ENCODE measurements at places on chromosomes 1 and 21. TPM values are rescaled to one million over a fixed set of nuclear protein-coding genes. Genes with fewer than 3 reads are reported as not detected.

GRCh38 chr1:31470794-31471315 lies 57.8 kb downstream of the SERINC2 start:
- H3K27ac ChIP-seq, result no peak overlapping the region
- H3K4me1 ChIP-seq, result no peaks in the 10 kb centered on the region
- no peak overlapping the region for H3K4me3 ChIP-seq
- H3K36me3 ChIP-seq, result no peaks in the 10 kb centered on the region
- peaks cover 18% of the 10 kb centered on the region for H3K27me3 ChIP-seq

- DNase-seq, result no peak
- H3K27ac ChIP-seq, result no peak overlapping the region
- H3K36me3 ChIP-seq, result no peaks in the 10 kb centered on the region
- H3K4me1 ChIP-seq, result no peaks in the 10 kb centered on the region
- no peak overlapping the region for H3K4me3 ChIP-seq
Measured at GRCh38 chr1:22197644-22198043, 54.7 kb upstream of the WNT4 start.

GRCh38 chr1:159958719-159959380 lies 4.8 kb upstream of the SLAMF9 start:
- H3K27ac ChIP-seq, result no peak overlapping the region
- peaks cover 9% of the 10 kb centered on the region for H3K27me3 ChIP-seq
- no peaks in the 10 kb centered on the region for H3K36me3 ChIP-seq
- no peak overlapping the region for H3K4me3 ChIP-seq
- H3K4me1 ChIP-seq, result peaks cover 4% of the 10 kb centered on the region

DNA sequence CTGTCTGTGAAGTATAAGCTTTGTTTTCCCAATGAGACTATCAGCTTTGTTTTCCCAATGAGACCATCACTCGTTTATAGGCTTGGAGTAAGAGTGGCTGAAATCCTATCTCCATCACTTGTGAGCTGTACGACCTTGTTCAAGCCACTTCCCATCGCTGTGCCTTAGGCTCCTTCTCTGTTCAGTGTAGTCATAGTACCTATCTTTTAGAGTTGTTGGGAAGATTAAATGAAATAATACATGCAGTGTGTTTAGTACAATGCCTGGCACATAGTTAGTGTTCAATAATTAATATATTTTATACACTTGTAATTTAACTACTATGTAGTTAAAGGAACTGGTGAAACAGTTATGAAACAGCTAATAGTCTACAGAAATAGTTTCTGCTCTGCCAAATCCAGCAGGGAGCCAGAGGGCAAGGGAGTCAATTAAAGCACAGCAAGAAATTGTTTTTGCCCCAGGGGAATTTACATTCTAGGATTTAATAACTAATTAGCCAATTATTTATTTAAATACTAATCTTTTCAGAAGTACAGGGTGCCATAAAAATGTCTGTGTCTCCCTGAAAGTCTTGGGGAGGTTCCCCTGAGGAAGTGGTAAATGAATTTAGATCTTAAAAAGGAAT lies 139.3 kb upstream of the HMCN1 start:
- DNase-seq, result no peak
- H3K4me3 ChIP-seq, result no peak overlapping the region
- H3K36me3 ChIP-seq, result no peaks in the 10 kb centered on the region
- H3K4me1 ChIP-seq, result peaks cover 19% of the 10 kb centered on the region
- no peak overlapping the region for H3K27ac ChIP-seq

DNA sequence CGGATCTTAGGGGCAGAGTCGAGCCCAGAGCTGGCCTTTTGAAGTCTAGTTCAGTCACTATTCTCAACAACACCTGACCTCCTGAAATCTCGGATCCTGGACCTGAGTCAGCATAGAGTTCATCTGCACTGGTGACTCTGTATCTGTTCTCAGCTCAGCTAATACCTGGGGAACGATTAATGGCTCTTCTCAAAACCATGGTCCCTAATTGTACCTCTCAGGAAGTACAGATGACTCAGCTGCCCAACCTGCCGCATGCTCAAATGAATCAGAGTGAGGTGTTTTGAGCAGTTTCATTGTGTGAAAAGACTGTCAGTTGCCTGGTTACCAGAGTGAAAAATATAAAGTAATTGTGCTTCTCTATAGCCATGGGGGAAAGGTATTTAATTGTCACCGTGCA lies 89.2 kb downstream of the SLC35F3 start:
- no peaks in the 10 kb centered on the region for H3K36me3 ChIP-seq
- no peaks in the 10 kb centered on the region for H3K4me1 ChIP-seq
- H3K27me3 ChIP-seq, result peaks cover 10% of the 10 kb centered on the region
- H3K4me3 ChIP-seq, result no peak overlapping the region

- no peaks in the 10 kb centered on the region for H3K27me3 ChIP-seq
- DNase-seq, result peak; percentile 86
- peak overlapping the region; percentile 67 for H3K4me3 ChIP-seq
- H3K36me3 ChIP-seq, result no peaks in the 10 kb centered on the region
- peak overlapping the region; percentile 70 for H3K27ac ChIP-seq
- peaks cover 72% of the 10 kb centered on the region for H3K4me1 ChIP-seq
Measured at GRCh38 chr1:89757532-89757931, 63.3 kb upstream of the LRRC8D start.

DNA sequence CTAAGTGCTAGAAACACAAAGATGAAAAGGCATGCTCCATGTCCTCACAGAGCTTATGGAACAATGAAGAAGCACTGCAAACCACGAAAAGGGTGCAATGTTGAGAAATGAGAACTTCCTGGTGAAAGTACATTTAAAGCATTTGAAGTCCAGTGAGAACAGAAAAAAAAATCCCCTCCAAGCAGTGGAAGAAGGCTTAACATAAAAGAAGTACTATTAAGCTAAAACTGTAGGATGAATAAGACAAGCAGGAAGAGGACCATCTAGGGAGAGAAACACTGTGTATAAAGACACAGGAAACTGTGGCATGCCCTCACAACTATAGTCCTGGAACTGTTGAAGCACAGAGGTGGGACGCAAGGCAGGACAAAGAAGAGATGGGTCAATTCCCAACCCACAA lies 10.0 kb downstream of the TP53BP2 start:
- no peaks in the 10 kb centered on the region for H3K36me3 ChIP-seq
- peak; percentile 25 for DNase-seq

- no peaks in the 10 kb centered on the region for H3K36me3 ChIP-seq
- H3K4me3 ChIP-seq, result no peak overlapping the region
- peaks cover 3% of the 10 kb centered on the region for H3K27me3 ChIP-seq
Measured at GRCh38 chr1:175702079-175702795, 41.2 kb downstream of the TNR start.

DNA sequence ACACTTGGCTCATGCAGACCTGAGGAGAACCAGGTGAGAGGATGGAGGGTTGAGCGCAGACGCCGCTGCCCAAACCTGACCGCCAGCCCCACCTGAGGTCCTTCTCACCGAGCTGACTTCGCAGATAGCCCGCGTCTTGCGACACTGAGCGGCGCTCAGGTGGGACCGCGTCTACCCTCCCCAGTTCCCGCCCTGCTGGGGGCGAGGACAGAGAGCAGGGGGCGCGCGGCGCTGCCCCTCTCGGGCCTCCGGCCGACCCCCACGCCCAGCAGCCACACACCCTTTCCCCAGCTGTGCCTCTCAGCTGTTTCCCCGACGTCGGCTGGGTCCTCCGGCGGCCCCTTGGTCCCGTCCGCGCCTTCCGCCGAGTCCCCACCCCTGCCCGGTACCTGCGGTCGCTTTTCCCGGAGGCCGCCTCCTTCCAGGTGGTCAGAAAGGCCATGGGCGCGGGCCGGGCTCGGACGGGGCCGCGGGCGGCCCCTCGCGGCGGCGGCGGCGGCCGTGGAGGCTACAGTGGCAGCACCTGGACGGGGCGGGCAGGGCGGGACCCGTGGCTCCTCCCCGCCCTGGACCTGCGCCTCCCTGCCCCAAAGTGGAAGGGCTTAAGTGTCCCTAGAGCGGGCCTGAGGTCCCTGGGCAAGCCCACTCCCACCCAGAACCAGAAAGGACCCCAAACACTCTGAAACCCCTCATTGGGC lies 14.4 kb upstream of the TTC39A start:
- H3K4me3 ChIP-seq, result no peak overlapping the region
- DNase-seq, result no peak
- H3K27me3 ChIP-seq, result peaks cover 44% of the 10 kb centered on the region
- H3K36me3 ChIP-seq, result no peaks in the 10 kb centered on the region

- no peaks in the 10 kb centered on the region for H3K4me1 ChIP-seq
- H3K4me3 ChIP-seq, result no peak overlapping the region
- DNase-seq, result no peak
- no peaks in the 10 kb centered on the region for H3K27me3 ChIP-seq
Measured at GRCh38 chr1:118783095-118783758, 204.9 kb downstream of the TBX15 start.

DNA sequence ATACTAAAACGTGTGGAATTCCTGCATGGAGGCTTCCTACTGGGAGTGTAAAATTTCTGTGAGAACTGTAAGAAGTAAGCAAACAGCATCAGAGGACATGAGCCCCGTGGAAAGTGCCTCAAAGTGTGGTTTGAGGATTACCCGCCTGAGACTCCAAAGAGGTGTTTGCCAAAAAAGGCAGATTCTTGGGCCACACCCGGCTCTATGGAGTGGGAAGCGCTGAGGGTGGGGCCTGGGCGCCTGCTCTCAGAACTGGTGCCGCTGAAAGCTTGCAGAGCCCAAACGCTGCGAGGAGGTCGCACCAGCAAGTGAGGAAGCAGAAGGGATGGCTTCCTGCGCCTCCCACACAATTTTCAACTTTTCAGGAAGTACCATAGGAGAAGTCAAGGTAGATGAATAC lies 43.0 kb upstream of the PSEN2 start:
- peak overlapping the region; percentile 90 for H3K27ac ChIP-seq
- H3K4me3 ChIP-seq, result peak overlapping the region; percentile 51
- H3K36me3 ChIP-seq, result no peaks in the 10 kb centered on the region
- peaks cover 35% of the 10 kb centered on the region for H3K4me1 ChIP-seq
- no peaks in the 10 kb centered on the region for H3K27me3 ChIP-seq

- peaks cover 7% of the 10 kb centered on the region for H3K4me1 ChIP-seq
- no peak for DNase-seq
- H3K4me3 ChIP-seq, result no peak overlapping the region
Measured at GRCh38 chr1:229167318-229167717, 103.6 kb upstream of the RAB4A start.

DNA sequence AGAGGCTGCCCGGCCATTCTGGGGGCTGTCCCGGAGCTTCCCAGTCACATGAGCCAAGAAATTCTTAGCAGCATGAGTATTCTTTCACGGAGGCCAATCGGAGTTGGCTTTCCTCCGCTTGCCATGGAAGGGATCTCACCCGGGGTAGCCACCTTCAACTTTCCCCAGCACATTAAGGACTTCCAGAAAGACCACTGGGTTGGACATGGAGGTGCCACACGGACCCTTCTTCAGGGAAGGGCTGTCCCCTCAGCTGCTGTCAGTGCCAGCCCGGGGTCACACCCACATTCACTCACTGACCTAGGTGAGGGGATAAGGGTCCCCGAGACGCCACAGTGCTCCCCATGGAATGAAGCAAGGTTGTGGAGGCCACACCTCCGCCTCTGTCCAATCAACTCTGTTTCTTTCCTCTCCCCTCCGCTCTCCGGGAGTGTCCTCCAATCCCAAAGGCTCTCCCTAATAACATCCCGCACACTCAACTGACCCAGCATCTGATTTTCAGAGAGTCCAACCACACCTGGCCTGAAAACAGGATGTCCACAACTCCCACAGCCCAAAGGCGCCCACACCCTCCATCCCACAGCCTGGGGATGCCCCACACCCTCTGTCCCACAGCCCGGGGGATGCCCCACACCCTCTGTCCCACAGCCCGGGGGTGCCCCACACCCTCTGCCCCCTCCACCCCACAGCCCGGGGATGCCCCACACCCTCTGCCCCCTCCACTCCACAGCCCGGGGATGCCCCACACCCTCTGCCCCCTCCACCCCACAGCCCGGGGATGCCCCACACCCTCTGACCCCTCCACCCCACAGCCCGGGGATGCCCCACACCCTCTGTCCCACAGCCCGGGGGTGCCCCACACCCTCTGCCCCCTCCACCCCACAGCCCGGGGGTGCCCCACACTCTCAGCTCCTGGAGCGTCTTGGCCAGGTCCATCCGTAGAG lies 19.4 kb downstream of the RSPH1 start:
- H3K4me3 ChIP-seq, result no peak overlapping the region
- H3K27me3 ChIP-seq, result no peaks in the 10 kb centered on the region
- no peaks in the 10 kb centered on the region for H3K36me3 ChIP-seq
- no peak overlapping the region for H3K27ac ChIP-seq

Gene TCHHL1
- total RNA-seq, result not detected

Gene MTMR11
- total RNA-seq, result 0.69 TPM

Gene NFASC
- 0.20 TPM for total RNA-seq

Gene SELP
- total RNA-seq, result 2.6 TPM

Gene RIPPLY3
- total RNA-seq, result 0.10 TPM

Gene LEMD1
- total RNA-seq, result not detected

Gene OLFML3
- total RNA-seq, result 0.10 TPM

Gene DDX20
- 11.4 TPM for total RNA-seq
